ENCODE measurements at places on chromosomes 2 and 18.
A peak's percentile ranks its signal among the peaks of the same experiment; 100 is the strongest.

- no peak for DNase-seq
These were observed 70.1 kb downstream of the GTF3C3 start for GRCh38 chr2:196729418-196729817.

DNA sequence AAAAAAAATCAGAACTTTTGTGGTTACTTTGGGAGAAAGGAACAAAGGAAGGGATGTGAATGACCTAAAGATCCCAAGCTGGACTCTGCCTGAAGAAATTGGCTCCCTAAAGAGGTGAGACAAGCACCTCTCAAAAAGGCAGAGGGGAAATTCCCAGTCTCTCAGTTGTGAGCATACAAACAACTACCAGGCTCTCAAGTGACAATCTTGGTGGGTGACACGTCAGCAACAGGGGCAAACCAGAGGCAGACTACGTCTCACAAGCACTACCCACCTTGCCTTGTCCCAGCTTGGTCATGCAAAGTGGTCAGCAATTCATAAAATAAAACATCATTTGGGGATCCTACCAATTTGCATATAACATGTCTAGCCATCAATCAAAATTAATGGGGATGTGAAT lies 24.3 kb upstream of the LRATD1 start:
- no peak for DNase-seq

GRCh38 chr2:79984476-79984875 lies 320.1 kb downstream of the LRRTM1 start:
- no peak for DNase-seq

- DNase-seq: no peak
These were observed 593 bp downstream of the SP140L start for GRCh38 chr2:230327418-230328154.

DNA sequence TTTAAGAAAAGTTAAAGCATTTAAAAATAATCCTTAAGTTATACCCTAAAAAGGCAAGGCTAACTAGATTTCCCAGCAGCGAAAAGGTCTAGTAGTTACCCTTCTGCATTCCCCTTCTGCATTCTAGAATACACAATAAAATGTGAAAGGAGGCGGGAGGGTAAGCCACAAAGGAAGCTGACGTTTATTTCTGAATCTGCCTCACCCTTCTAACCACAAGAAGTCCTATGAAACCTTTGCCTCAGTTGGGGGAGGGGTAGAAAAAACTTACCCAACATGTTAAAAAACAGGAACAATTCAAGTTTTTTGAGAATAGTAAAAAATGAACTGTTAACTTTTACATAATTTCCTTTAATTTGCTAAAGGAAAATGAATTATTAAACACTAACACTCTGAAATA lies 11.3 kb downstream of the STK17B start:
- peak; percentile 94 for DNase-seq

- no peak for DNase-seq
These were observed 7.0 kb downstream of the LPIN1 start for GRCh38 chr2:11753452-11753885.

DNA sequence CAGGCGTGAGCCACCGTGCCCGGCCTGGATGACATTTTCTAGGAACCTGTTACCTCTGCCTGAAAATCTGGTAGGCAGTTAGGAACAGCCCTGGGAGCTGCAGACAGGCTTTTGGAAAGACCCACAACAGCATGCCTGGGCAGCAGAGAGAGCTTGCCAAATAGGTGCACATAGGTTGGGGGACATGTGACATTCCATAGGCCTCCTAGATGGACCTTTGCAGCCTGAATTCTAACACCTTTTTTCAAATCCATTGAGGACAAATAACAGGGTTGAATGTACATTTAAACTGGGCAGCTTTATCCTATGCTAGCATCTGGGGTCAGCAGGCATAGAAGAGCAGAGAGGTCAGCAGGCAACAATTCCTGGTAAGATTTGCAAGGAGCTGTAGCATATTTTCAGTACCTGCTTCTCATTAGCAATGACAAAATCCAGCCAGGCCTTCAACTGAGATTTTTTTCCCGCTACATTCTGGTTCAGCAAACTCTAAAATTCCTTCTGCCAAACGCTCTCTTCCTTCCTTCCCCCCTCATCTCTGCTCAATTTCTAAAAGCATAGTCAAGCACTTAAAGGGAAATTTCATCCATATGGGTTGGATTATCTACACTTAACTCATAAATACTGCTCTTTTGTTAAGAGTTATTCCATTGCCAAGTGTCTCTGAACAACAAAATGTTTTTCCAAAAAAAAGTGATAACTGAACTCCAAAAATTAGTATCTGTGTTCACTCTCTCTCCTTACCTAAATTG lies 75.2 kb downstream of the SOWAHC start:
- DNase-seq: peak; percentile 33

DNA sequence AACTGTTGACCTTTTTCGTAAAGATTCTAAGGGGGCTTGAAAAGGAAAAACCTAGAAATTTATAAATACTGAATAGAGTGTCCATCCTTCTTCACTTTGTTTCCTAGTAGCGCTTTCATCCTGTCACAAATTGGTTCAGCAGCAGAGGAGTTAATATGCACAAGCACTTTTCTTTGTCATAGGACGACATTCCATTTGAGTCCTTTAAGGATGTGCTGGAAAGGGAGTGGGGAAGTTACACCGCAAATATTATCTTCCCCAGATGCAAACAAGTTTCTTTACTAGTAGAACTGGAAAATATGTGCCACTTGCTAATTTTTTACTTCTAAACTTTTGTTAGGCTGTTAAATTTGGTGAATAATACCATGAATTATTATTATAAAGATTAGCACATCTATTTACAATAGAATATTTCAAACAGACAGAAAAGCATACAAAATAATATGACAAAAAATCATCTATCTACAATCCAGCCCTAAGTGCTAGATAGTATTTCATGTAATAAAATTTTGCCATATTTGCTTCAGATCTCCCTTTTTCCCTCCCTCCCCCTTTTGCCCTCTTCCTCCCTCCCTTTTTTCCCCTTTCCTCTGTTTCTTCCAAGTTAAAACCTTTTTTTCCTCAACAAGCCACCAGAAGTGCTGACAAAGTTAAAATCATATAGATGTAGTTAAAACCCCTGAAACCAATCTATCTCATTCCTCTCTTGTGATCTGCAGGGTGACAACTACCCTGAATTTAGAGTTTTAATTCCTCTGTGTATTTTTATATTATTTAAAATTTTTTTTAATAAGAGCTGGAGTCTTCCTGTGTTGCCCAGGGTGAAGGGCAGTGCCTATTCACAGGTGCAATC lies 50.5 kb upstream of the MAP4K3 start:
- peak; percentile 66 for DNase-seq

DNA sequence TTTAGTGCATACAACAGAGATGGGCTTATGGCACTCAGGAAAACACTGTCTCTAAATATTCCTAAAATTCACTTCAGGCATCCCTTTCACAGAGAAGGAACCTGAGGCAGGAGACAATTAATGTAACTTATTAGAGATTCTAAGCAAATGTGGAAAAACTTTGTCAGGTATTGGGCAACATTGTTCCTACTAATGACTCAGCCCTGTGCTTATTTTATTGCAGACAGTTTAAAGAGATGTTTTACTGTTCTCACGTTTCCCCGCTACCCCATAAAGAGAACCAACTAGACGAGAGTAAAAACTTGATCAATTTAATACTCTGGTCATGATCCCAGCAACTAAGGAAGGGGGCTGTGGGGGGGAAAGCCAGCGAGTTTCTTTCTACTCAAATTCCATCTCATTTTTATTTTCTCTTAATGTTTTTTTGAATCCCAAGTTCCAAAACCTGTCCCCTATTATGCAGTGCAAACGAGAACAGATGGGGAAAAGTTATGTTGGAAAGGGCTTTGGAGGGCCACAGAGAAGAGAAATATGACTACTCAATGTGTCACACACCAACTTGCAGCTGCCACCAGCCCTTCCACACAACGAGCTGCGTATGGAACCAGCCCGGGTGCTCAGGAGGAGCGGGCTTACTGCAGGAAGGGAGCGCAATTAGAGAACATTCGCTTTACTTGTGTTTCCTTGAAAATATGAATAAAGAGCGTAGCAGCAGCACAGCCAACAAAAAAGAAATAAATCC lies 18.7 kb upstream of the ACVR1 start:
- peak; percentile 79 for DNase-seq

All from fibroblast of skin of right quadriceps (primary cell).